ENCODE measurements at places on chromosomes 12 and 14.

DNA sequence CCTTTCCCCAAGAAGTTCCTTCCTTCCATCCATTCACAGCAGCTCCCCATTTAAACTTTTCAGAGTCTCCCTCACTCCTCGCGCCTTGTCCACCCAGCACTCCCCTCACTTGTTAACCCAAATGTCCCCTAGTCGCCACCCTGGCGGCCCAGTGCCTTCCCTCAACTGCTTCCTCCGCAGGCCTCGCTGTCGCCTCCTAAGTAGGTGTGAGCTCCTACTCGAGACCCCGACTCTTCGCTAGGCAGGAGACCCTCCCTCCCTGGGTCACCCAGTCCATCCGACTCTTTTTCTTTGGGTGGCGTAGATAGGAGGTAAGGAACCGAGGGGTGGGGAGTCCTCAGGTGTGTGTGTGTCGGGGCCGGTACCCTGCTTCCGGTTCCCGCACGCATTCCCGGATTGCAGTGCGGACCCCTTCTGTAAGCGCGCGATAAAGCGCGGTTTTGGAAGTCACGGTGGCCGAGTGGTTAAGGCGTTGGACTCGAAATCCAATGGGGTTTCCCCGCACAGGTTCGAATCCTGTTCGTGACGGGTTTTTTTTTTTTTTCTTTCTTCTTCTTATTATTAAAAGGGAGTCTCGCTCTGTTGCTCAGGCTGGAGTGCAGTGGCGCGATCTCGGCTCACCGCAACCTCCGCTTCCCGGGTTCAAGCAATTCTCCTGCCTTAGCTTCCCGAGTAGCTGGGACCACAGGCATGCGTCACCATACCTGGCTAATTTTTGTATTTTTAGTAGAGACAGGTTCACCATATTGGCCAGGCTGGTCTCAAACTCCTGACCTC lies 823 bp upstream of the SMARCC2 start:
- DNase-seq: peak; percentile 70

DNA sequence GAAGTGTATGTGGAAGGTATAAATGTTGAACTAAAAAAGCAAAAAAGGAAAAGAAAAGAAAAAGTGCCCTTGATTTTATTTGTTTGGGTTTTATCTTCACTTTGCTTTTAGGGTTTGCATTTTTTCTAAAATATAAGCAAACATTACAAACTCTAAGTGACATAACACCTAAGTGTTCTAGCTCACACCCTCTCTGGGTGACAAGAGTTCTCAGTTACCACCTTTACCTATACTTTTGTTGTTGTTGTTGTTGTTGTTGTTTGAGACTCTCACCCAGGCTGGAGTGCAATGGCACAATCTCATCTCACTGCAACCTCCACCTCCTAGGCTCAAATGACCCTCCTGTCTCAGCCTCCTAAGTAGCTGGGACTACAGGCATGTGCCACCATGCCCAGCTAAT lies 13.0 kb downstream of the KLRG1 start:
- no peak for DNase-seq

GRCh38 chr12:58095002-58095401 lies 153.6 kb downstream of the ATP23 start:
- no peak for DNase-seq

DNA sequence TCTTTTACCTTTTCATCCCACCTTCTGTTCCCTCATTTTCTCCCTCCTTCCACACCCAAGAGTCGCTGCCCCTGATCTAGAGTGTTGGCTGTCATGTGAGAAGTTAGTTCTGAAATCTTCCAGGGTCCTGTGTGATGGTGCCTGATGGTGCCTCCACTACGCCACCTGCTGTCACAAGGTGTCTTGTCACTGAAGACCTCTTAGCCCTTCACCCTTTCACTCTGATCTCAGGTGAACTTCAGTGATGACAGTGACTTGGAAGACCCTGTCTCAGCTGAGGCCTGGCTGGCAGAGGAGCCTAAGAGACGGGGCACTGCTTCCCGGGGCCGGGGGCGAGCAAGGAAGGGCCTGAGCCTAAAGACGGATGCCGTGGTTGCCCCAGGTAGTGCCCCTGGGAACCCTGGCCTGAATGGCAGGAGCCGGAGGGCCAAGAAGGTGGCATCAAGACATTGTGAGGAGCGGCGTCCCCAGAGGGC lies 7.6 kb upstream of the PFDN5 start:
- DNase-seq: no peak

DNA sequence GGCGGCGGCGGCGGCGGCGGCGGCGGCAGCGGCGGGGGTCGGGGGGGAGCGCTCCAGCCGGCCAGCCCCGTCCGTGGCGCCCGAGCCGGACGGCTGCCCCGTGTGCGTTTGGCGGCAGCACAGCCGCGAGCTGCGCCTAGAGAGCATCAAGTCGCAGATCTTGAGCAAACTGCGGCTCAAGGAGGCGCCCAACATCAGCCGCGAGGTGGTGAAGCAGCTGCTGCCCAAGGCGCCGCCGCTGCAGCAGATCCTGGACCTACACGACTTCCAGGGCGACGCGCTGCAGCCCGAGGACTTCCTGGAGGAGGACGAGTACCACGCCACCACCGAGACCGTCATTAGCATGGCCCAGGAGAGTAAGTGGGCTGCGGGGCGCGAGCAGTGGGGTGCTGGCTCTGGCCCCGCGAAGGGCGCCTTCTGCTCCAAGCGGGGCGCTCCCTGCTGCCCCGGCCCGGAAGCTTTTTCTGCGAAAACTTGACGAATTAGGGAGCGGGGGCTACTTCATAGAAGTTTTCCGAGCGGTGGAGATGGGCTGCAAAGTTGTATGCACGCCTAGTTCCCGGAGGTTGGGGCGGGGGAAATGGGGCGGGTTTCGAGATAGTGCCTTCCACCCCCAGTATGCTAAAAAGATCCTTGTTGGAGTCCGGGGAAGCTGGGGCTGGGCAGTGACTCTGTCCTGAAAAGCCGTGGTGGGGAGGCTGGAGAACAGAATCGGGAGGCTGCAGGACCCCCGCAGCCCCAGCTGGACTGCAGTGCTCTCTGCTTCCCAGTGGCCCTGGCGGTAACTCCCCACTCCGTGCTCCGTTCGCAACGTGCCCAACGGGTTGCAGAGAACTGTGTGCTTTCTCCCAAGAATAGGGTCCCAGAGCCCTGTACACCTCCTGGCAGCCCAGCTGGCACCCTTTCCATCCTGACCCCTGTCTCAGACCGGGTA lies 751 bp downstream of the GDF11 start:
- no peak for DNase-seq
